ENCODE measurements at places on chromosomes 2 and 18.

- no peak for DNase-seq
These were observed 20.1 kb downstream of the TMEM17 start for GRCh38 chr2:62485761-62486438.

- no peak for DNase-seq
These were observed 300.6 kb upstream of the TFPI start for GRCh38 chr2:187854801-187855200.

DNA sequence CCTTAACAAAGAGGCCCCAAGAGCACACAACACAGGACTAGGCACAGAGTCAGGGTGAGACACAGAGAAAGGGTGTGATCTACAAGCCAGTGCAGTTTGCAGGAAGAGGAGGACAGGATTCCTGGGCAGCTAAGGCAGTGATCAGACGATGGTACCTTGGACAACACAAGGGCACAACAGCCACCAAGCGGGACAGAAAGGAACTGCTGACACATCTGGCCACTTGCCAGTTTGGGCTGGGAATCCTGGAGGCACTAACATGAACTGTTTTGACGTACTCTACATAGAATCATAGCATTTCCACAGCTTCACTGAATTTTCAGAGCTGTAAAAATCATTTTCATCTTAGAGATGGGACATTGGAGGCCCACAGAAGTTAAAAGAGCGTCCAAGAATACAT lies 221.5 kb upstream of the SLC35G4 start:
- DNase-seq = no peak

- no peak for DNase-seq
These were observed 157.8 kb downstream of the CYRIA start for GRCh38 chr2:16507655-16508489.

GRCh38 chr2:240195316-240195861 lies 54.9 kb upstream of the OTOS start:
- DNase-seq = no peak

GRCh38 chr2:21866316-21866715 lies 742.5 kb downstream of the TDRD15 start:
- no peak for DNase-seq

- DNase-seq = no peak
These were observed 1129.9 kb upstream of the GYPC start for GRCh38 chr2:125526093-125526492.

DNA sequence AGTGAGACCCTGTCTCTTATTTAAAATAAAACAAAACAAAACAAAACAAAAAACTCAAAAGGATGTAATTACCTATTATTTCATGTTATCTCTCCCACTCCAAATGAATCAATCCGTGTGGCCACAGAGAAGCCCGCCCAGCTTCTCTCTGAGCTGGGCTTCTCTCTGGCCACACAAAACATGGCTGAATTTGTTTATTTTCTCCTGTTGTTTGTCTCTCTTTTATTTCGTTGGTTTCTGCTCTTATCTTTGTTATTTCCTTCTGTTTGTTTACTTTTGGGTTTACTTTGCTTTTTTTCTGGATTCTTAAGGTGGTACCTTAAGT lies 1.5 kb upstream of the TRABD2A start:
- DNase-seq = no peak

DNA sequence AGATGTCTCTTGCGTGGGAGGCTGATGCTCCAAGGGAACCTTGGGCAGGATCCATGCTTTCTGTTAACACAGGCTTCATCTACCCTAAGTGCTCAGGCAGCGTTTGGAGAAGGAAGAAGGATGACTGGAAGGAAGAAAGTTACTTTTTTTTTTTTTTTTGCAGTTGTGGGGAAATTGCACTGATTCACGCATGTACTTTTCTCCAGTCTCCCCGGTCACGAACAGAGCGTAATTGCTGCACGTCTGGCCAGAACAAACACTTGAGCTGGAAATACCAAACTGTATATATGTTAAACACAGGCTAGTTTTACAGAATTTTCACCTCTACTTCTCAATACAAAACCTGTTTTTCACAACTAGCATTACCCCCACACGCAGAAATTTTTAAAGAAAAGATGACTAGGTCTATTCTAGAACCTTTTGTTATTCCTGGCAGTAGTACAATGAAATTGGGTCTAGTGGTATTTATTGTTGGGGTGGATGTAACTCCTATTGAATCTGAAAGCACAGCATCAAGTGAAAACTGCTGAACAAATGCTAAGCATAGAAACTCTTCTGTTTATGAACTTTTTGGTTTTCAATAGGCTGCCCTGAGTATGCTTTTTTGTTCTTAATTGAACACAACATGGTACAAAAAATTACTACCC lies 9.3 kb upstream of the SCYGR5 start:
- DNase-seq = no peak

DNA sequence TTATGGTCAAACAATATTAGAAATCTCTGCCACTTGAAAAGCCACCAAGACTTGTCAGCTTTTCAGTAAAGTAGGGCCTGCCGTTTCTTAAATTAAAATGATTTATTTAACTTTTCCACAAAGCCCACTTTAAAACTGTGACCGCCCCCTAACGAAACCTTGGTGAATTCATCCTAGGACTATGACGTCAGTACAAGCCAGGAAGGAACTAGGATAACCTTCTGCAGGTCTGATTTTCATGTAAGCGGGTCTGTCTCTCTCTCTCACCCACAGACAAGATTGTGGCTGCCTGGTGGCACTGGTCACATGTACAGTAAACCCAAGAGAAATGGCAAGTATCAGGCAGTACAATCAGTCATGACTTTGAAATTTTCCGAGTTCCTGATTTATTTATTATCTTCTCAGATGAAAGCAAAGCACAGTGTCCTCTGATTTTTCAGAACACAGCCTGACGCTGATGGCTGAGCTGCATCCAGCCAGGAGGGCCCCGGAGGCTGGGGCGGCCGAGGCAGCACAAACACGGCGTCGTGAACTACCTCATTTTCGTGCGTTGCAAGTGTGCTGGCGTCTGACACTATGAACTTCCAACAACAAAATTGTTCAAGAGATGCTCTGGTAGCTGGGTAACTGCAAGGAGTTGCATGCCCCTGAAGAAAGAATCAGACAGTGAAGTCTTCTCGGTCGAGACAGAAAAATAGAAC lies 18.9 kb downstream of the SALL3 start:
- DNase-seq = no peak

DNA sequence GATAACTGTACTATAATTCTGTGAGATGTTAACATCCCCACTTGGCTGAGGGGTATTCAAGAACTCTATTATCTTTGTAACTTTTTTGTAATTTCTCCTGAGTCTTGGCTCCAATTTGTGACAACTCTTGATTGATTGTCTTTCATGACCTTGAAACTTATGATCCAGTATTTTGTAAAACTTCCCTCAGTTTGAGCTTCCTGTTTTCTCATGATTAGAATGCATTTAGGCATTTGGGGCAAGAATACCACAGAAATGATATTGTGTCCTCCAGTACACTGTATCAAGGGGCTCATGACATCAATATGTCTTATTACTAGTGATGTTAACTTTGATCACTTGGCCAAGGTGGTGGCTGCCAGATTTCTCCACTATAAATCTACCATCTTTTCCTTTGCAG lies 37.4 kb downstream of the PNO1 start:
- DNase-seq = no peak

- DNase-seq = peak; percentile 27
These were observed 678 bp downstream of the PIAS2 start for GRCh38 chr18:46916551-46917107.

GRCh38 chr2:32384529-32384928 lies 27.7 kb downstream of the BIRC6 start:
- no peak for DNase-seq

GRCh38 chr2:181995289-181995688 lies 9.6 kb downstream of the PPP1R1C start:
- no peak for DNase-seq

- DNase-seq = no peak
These were observed 300.0 kb downstream of the XIRP2 start for GRCh38 chr2:167187978-167188967.

DNA sequence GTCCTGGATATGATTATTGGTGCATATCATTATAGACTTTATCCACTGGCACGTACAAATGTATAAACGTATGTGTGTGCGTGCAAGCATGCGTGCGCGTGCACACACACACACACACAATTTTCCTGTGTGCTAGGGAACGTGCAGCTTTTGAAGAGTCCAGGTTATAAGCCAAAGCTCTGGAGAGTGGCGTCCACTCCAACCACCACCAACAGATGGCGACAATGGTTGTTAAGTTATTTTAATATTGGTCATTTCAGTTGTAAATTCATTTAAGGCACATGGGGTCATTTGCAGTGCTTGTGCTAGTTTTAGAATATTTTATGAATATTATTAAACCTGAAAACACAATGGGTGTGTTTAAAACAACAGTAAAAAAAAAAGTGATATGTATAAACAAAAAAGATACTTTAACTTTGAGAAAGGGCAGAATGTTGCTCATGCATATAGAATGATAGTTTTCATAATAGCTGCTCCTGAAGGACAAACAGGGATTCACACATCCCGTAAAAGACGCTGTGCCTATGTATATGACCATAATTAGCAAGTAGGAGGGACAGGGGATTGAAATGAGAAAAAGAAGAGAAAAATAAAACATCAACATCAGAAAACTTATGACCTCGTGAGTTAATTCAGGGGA lies 124.2 kb upstream of the ITGB6 start:
- peak; percentile 21 for DNase-seq

GRCh38 chr2:16952368-16952767 lies 286.7 kb upstream of the CYRIA start:
- DNase-seq = no peak

GRCh38 chr2:145769011-145769716 lies 1249.2 kb upstream of the ZEB2 start:
- no peak for DNase-seq

DNA sequence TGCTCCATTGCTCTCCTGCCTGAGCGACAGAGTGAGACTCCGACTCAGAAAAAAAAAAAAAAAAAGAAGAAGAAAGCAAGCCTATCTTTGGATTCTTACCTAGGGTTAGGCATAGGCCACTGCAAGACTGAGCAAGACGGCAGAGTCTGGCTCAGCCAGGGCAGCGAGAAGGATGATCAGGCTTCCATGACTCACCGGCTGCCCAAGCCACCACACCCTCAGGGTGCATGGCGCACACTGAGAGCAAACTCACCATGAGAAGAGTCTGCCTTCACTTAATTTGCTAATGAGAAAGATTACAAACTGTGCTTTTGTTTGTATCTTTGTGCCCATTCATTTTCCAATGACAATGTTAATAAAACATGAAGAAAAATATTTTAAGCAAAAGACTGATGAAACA lies 8.2 kb downstream of the FAM110C start:
- no peak for DNase-seq

- DNase-seq = no peak
These were observed 170.2 kb downstream of the NRP2 start for GRCh38 chr2:205852457-205852856.

DNA sequence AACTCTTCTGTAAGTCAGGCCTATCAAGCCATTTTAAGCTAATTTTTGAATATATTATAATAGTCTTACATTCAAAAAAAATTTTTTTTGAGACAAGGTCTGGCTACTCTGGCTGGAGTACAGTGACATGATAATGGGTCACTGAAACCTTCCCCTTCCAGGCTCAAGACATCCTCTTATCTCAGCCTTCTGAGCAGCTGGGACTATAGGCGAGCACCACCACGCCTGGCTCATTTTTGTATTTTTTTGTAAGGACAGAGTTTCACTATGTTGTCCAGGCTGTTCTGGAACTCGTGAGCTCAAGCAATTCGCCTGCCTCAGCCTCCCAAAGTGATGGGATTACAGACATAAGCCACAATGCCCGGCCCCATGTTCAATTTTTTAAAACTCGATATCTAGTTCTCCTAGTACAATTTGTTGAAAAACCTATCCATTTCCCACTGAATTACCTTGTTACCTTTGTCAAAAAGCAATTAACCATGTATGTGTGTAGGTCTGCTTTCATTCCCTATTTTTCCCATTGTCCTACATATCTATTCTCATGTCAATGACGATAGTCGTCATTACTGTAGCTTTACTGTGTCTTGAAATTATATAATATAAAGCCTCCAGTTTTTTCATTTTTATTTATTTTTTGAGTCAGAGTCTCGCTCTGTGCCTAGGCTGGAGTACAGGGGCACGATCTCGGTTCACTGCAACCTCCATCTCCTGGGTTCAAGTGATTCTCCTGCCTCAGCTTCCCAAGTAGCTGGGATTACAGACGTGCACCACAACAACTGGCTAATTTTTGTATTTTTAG lies 44.8 kb downstream of the YES1 start:
- no peak for DNase-seq

GRCh38 chr2:65279756-65280155 lies 52.1 kb downstream of the ACTR2 start:
- no peak for DNase-seq

GRCh38 chr2:109148991-109149645 lies 20.1 kb downstream of the SH3RF3 start:
- DNase-seq = no peak

DNA sequence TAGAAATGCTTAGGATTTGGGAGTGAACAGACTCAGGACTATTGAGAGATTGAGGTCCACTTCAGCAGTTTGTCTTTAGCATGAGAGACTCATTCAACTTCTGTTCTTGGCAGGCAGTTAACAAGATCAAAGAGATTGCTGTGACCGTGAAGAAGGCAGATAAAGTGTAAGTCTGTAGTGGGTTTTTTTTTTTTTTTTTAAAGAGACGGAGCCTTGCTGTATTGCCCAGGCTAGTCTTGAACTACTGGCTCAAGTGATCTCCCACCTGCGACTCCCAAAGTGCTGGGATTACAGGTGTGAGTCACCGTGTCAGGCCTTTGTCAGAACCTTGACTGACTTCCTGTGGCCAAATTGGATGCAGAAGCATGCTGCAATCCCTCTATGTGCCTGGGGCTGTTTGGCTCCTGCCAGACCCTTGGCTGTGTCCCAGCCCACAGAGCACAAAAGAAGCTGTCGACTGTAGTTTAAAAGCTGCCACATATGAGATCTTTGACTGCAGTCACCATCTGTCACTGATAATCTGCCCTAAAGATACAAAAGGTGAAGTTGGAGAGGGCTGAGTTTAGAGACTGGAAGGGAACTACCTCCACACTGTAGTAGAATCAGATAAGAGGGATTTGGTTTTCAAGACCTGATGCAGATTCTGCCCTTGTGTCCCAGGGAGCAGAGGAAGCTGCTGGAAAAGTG lies 9.9 kb downstream of the CCT7 start:
- DNase-seq = no peak

DNA sequence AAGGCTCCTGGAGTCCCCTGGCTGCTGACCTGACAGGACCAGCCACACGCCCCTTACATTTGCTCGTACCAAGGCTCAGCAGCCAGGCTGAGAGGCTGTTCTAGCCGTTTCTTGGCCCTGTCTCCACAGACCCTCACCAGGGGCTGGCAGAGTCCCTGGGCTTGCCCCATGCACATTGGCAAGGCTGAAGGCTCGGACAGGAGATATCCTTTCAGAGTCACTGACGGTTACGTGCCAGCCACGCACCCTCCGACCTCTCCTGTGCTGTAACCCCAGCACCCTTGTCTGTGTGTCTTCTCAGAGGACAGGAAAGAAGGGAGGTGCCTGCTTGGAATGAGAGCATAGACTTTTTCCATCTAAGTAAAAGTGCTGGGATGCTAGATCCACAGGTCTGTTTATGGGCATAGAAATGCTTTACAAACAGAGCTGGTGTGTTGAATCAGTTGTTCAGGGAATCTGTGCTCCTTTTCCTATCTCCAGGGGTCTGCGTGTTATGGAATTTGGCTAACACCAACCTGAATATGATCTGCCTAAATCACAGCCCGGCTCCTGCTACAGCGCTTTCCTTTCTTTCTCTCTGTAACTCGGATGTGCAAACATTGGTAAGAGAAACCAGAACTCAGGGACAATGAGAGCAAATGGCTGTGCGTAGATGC lies 41.0 kb downstream of the COPS8 start:
- no peak for DNase-seq
